ENCODE measurements at places on chromosomes 2 and 18. TPM values are rescaled to one million over a fixed set of nuclear protein-coding genes. Genes with fewer than 3 reads are reported as not detected.

Gene GATA6
- 18.1 TPM for total RNA-seq

Gene NEURL3
- total RNA-seq: 0.68 TPM

Gene IL37
- not detected for total RNA-seq

Gene INHBB
- 2.4 TPM for total RNA-seq

Gene CCDC121
- 1.5 TPM for total RNA-seq

Gene C2orf92
- 0.78 TPM for total RNA-seq

Gene ADNP2
- total RNA-seq: 15.5 TPM

Gene TUBA3E
- total RNA-seq: not detected

All from glomerular endothelial cell (primary cell).